PC-3 (cell line): ENCODE measurements at places on chromosomes 2 and 18.

DNA sequence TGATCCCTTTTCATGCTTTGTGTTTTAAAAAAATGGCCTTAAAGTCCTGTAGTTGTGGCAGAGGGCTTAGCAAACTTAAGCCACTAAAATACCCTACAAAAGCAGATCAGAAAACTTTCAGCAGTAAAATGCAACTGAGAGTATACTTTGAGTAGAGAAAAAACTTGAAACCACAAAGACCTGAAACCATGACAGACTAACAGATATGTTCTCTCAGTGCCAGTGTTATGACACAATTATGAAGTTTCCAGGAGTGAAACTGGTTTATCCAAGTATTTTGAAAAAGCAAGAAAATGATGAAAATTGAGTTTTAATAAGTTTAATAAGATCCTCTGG lies 74.5 kb downstream of the SPRED2 start:
- no peak overlapping the region for H3K27ac ChIP-seq
- H3K27me3 ChIP-seq: no peaks in the 10 kb centered on the region
- peaks cover 6% of the 10 kb centered on the region; the same call in 1 of the 2 replicates for H3K36me3 ChIP-seq
- H3K4me1 ChIP-seq: peaks cover 22% of the 10 kb centered on the region
- DNase-seq: no peak

GRCh38 chr18:80086281-80086680 lies 22.8 kb upstream of the ADNP2 start:
- H3K4me3 ChIP-seq: no peak overlapping the region
- H3K27ac ChIP-seq: no peak overlapping the region

DNA sequence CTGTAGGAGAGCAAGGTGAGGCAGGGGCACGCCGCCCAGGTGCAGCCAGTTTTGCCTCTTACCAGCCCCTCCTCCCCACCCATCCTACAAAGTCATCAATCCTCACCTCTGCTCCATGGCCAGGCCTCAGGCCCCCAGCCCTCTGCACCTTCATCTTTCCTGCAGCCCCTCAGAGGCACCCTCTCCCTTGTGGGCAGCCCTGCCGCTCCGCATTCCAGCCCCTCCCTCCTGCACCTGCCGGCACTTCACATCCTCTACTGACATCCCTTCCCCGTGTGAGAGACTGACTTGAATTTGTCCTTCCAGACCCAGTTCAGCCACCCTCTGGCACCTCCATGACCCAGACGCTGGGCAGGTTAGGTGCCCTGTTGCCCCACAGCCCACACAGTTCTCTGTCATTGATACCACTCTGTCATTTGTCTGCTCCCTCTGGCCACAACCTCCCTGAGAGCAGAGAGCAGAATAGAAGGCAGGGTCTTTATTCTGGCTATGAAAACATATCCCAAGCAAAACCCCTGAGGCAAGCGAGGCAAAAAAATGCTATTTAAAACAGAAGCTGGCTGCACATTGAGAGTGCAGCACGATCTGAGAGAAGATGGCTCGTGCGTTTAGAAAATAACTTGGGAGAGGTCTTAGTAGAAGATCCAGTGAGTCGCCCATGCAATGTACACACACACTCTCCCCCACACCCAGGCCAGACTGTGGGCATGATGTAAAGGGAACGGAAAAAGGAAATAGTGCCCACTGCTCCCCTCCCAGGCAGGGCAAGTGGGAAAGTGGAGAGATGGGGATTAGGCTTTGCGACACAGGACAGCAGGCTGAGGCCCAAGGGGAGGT lies 25.9 kb downstream of the SDC1 start:
- H3K4me1 ChIP-seq: no peaks in the 10 kb centered on the region
- H3K36me3 ChIP-seq: peaks cover 29% of the 10 kb centered on the region
- no peak for DNase-seq
- H3K27ac ChIP-seq: no peak overlapping the region

DNA sequence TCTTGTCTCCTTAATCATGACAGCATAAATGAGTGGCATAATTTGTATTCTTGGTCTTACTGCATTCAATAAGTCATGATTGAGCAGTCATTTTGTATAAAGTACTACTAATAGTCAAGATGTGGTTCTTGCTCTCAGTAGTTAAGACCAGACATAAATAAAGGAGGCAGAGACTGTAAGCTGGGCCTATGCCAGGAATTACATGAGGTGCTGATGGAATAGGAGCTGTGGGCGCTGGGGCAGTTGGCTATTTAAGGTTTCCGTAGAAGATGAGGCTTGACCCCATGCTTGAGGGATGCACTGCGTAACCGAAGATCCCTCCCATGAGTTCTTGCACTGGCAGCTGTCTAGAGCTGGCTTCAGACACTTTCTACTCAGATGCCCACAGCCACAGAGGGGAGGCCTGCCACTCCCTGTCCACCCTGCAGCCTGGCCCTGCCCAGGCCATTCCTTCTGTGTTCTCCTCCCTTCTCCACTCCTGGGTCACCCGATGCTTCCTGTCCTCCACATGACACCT lies 150.9 kb upstream of the REV1 start:
- no peaks in the 10 kb centered on the region for H3K27me3 ChIP-seq
- no peak overlapping the region for H3K27ac ChIP-seq
- H3K4me1 ChIP-seq: 0 out of 2 replicates have a peak, but pooled peaks cover 3% of the 10 kb centered on the region
- DNase-seq: no peak

GRCh38 chr2:2851806-2852777 lies 521.0 kb upstream of the MYT1L start:
- no peaks in the 10 kb centered on the region for H3K4me1 ChIP-seq
- DNase-seq: no peak
- H3K27ac ChIP-seq: no peak overlapping the region
- no peaks in the 10 kb centered on the region for H3K36me3 ChIP-seq
- peaks cover 17% of the 10 kb centered on the region; the same call in 1 of the 2 replicates for H3K27me3 ChIP-seq

GRCh38 chr2:216622526-216622925 lies 10.7 kb upstream of the IGFBP2 start:
- DNase-seq: no peak
- no peaks in the 10 kb centered on the region for H3K36me3 ChIP-seq
- H3K4me1 ChIP-seq: peaks cover 27% of the 10 kb centered on the region
- H3K4me3 ChIP-seq: no peak overlapping the region
